ENCODE measurements at places on chromosomes 1 and 21.

GRCh38 chr1:19869929-19870328 is 12.3 kb upstream of the OTUD3 start:
- DNase-seq = no peak

DNA sequence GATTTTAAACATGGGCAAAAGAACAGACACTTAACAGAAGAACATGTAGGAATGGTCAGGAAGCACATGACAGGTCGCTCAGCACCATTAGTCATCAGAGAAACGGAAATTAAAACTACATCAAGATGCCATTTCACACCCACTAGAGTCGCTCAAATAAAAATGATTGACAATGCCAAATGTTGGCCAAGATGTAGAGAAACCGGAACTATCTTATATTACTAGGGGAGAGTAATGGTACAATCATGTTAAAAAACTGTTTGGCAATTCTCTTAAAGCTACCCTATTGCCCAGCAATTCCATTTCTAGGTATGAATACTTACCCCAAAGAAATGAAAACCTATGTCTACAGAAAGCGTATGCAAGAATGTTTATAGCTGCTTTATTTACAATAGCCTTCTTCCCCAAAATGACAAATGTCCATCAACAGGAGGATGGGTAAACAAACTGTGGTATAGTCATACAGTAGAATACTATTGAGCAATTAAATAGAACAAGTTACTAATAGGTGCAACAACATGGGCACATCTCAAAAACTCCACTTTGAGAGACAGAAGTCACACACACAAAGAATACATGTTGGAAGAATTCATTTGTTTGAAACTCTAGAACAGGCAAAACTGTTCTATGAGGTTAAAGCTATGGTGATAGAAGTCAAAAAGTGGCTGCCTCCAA is 92.8 kb downstream of the ETS2 start:
- DNase-seq = no peak

GRCh38 chr1:90122654-90123340 is 127.9 kb downstream of the ZNF326 start:
- DNase-seq = no peak

DNA sequence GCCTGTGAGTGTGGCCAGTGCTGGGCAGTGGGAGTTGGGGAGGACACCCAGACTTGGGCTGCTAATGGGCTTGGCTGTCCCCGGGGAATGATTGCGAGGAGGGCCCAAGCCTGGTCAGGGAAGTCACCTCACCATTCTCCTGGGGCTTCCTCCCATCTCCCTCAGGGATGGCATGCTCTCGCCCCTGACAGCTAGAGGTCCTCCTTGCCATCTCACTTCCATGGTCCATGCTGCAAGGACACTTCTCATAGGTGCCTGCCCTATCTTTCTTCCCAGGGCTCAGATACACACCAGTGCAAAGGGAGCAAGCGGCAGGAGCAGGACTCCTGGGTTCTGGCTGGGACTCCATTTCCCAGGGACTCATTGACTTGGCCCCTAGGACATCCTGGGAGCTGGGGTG is 4.1 kb downstream of the NTRK1 start:
- DNase-seq = no peak

GRCh38 chr1:24903955-24904730 is 25.9 kb downstream of the RUNX3 start:
- DNase-seq = no peak

DNA sequence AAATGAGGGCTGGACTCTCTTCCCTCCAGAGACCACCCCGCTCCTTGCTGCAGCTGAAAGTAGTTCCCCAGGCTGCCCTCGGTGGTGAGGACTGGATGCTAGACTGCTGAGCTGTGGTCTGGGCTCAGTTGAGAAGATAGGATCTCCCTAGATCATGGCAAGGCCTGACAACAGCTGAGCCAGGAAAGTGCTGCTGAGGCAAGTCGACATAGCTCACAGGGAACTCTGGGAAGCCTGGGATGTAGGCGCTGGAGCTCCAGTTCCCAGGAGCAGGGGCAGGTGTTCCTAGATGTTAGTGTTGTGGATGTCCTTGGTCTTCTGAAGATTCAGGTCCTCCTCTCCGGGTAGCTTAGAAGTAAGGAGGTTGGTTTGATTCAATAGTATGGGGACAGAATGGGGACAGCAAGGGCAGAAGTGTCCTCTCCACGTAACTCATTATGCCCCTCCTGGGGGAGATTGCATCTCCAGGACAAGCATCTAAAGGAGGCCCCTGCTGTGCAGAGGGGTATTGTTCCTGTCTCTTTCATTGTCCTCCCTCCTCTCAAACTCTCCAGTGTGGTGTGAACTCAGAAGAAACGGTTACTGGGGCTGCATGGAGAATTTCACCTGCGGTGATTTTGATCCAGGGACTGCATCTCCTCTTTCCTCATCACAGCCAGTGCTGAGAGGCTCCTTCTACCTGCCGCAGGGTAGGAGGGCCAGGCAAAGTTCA is 3.7 kb downstream of the CYB561D1 start:
- no peak for DNase-seq

DNA sequence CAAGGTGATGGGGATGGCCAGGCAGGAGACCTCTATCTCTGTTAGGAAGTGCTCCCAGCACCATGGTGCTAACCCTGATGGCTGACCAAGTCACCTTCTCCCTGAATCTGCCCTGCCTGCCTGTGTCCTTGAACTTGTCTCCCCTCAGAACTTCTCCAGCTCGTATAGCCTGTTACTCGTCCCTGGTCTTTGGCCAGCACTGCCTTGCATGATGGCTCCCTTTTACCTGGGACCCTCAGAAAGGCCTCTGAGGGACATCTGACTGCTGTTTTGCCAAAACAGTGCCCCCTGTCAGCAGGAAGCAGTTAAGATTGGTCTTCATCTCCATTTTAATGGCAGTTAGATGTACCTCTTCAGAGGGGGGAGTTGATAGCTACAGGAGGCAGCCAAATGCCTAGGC is 148.3 kb downstream of the RHOU start:
- DNase-seq = no peak

DNA sequence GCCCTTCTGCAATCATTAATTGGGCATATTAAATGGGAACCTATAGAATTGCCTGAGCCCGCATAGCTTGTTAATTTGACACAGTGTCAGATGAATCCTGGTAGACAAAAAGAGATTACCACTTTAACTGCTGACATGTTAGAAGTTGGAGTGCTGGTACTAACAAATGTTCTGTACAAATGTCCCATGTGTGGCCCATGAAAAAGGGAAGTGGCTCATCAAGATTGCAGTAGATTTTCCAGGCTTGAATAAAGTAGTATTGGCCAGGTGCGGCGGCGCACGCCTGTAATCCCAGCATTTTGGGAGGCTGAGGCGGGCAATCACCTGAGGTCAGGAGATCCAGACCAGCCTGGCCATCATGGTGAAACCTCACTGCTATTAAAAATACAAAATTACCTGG is 45.6 kb downstream of the GNPAT start:
- no peak for DNase-seq

GRCh38 chr1:207470927-207471326 is 16.8 kb downstream of the CR2 start:
- DNase-seq = no peak

- DNase-seq = no peak
Measured at GRCh38 chr21:40684726-40685125, 162.2 kb downstream of the DSCAM start.

- DNase-seq = no peak
Measured at GRCh38 chr1:171075041-171075440, 15.7 kb upstream of the FMO3 start.

DNA sequence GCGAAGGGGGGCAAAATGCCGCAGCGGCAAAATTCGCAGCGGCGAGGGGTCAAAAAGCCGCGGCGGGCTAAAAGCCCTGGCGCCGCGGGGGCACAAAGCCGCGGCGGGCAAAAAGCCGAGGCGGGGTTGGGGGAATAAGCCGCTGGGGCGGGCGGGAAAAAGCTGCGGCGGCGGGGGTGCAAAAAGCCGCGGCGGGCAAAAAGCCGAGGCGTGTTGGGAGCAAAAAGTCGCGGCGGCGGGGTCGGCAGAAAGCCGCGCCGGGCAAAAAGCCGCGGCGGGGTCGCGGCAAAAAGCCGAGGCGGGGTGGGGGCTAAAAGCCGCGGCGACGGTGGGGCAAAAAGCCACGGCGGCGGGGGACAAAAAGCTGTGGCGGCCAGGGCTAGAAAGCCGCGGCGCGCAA is 3902.5 kb downstream of the SRGAP2C start:
- no peak for DNase-seq

DNA sequence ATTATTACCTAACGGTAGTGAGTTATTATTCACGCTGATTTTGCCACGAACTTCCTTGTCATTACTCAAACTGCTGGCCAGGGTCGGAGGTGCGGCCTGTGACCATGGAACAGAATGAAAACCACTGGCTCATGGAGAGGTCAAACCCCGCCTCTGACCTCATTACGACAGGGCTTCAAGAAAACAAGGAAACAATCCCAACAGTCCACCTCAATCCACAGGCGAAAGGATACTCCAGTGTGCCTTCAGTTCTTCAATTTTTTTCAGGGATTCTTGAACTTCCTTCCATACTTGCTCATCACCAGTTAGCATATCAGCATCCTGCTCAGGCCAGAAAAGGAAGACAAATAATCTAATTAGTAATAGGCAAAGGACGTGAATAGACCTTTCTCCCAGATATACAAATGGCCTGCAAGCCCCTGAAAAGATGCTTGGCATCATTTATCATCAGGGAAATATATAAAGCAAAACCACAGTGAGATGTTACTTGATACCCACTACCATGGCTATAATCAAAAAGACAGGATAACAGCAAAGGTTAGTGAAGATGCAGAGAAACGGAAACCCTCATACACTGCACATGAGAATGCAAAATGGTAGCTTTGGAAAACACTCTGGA is 643.4 kb downstream of the SMYD3 start:
- no peak for DNase-seq

DNA sequence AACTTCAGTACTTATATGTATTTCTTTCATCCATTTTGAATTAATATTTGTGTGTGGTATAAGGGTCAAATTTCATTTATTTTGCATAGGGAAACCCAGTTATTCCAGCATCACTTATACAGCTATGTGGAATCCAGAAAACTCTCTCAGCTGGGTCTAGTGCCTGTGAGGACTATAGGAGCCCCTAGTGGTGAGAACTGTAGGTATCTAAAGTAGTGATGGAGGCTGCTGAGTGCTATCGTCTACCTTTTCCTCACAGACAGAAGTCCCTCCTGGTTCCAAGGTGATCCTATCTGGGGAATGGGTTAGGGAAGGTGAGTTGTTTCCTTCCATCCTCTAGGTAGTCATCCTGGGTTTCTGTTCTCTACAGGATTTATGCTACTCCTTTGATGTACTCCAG is 352.0 kb upstream of the C1orf87 start:
- DNase-seq = no peak

DNA sequence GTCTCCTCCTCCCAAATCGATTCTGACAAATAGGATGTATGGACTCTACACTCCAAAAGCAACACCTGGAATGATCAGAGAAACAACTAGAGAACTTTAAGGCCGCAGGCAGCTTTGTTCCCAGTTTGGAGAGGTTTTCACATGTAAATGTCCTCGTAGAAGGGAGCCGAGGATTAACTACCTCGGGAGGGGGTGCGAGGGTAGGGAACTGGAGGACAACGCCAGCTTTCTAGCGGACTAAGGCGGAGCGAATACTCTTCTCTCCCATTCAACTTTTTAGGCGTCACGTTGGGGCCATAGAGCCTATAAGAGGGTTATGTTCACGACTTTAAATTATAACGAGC is 1.2 kb downstream of the SCAF4 start:
- DNase-seq = no peak
